ENCODE measurements at places on chromosomes 7 and 10.

GRCh38 chr7:69880840-69881239 is 282.6 kb downstream of the AUTS2 start:
- DNase-seq = no peak

GRCh38 chr10:122461729-122462532 is 578 bp downstream of the HTRA1 start:
- no peak for DNase-seq

GRCh38 chr10:90148116-90148855 is 446.9 kb downstream of the KIF20B start:
- no peak for DNase-seq

DNA sequence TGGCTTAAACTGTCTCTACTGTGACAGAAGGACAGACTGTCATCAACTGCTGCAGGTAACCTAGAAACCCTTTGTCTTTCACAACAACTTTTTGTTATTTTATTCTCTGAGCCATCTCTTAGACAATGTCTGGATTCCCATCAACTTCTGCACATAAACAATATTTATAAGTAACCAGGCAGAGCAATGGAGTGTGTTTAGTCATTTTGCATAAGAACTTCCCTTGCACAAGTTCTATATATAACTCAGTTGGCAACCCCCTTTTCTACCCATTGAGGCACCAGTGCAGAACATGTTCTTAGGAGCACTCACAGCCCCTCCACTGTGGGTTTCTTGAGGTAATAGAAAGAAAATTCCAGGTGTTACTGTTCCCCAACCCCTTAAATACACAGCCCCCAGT is 65.0 kb upstream of the IL6 start:
- no peak for DNase-seq

DNA sequence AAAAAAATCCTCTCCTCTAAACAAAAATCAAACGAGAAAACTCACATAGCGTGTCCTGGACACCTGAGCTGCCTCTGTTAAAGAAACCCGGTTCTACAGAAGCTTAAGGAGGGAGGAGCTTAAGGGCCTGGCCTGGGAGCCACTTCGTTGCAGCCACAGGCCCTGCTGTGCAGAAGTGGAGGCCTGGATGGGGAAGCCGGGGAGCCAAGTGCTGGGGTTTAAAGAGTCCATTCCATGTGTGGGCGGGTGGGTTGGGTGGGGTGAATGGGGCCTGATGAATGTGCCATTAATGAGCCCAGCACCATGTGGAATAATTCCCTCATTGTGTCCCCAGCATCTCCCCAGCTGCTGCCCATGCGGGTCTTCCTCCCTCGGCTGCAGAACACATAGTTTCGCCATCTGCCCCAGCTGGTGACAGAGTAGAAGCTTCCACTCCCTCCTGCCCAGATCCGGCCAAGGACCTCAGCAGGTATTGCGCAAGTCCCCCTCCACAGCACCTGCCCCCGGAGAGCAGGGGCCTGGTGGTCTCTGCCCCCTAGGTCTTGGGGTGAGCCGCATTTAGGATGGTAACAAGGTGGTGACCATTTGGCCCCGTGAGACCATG is 127.8 kb upstream of the BTBD16 start:
- no peak for DNase-seq

- DNase-seq = no peak
These were observed 52.5 kb downstream of the GPR37 start for GRCh38 chr7:124713086-124713485.

- DNase-seq = no peak
These were observed 66.0 kb downstream of the CALD1 start for GRCh38 chr7:134845461-134845860.

DNA sequence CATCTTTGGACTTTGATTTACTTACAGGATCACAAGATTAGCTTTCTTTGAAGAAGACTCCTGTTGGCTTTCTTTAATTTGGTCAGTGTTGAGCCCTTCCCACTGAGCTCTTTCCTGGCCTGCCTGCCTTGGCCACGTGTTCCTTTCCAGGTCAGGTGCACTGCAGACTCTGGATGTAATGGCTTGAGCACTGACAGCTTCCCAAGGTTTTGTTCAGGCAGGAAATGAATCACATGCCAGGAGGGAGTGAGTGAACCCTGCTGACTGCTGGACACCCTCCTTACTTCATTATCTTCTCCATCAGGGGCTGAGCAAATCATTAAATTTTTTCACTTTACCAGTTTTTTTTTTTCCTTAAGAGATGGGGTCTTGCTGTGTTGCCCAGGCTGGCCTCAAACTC is 29.8 kb downstream of the SNX10 start:
- no peak for DNase-seq

DNA sequence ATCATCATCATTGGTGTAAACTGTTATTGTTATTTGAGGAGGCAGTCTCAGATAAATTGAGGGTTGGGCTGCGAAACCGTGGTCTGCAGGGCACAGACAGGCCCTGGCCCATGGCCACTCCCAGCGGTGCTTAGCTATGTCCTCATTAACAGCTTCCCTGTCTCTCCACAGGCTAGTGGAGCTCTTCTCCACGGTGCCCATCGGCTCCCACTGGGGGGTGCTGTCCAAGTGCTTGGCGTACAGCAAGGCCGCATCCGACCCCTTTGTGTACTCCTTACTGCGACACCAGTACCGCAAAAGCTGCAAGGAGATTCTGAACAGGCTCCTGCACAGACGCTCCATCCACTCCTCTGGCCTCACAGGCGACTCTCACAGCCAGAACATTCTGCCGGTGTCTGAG is 21.6 kb downstream of the GPR26 start:
- no peak for DNase-seq

DNA sequence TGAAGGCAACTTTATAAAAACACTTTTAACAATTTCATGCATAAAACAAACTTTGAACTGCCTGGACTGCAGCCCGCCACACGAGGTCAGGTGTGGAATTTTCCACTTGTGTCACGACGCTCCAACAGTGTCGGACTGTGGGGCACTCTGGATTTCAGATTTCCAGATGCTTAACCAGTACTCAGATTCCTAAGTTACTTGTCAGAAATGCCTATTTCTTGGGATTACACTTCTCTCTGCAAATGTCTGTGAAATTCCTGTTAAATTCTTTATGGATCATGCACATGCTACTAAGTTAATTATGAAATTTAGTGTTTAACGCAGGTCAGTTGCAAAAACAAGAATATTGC is 473 bp upstream of the GPER1 start:
- no peak for DNase-seq

DNA sequence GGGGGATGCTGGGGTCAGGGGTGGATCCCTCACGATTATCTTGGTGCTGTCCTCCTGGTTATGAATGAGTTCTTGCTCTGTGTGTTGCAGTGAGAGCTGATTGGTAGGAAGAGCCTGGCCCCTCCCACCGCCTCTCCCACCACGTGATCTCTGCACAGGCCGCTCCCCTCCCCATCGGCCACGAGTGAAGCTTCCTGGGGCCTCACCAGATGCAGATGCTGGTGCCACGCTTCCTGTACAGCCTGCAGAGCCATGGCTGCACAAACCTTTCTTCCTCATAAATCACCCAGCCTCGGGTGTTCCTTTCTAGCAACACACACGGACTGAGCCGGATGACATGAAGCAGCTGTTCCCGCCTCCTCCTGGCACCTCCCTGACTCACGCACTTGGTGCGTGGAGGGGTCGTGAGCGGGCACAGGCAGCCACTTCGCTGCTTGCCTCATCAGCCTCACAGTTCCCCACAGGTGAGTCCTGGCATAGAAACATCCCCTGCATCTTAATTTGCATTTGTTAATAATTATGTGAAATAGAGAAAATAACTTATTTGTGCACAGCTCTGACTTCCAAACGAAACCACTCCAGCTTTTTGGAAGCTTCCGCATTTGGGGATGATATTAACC is 210.8 kb downstream of the ADARB2 start:
- no peak for DNase-seq

- DNase-seq = no peak
These were observed 165.4 kb upstream of the LRGUK start for GRCh38 chr7:133961724-133962123.

DNA sequence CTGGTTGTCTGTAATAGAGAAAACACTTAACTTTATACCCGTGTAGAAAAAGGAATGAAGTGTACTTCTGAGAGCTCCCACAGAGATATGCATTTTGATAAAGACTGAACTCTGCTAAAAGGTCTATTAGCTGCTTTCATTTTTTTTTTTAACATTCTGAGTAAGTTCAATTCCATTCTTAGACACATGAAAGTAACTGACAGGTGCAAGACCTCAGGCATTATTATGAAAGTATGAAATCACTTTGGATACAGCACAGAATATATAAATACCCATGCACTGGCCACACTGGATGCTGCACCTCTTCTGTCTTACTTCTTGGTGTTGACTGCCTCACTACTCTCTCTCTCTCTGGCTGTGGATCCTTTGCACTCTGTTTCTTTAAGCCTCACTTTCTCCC is 46.2 kb downstream of the VWDE start:
- no peak for DNase-seq

- no peak for DNase-seq
These were observed 830 bp downstream of the RAB18 start for GRCh38 chr10:27504808-27505460.

DNA sequence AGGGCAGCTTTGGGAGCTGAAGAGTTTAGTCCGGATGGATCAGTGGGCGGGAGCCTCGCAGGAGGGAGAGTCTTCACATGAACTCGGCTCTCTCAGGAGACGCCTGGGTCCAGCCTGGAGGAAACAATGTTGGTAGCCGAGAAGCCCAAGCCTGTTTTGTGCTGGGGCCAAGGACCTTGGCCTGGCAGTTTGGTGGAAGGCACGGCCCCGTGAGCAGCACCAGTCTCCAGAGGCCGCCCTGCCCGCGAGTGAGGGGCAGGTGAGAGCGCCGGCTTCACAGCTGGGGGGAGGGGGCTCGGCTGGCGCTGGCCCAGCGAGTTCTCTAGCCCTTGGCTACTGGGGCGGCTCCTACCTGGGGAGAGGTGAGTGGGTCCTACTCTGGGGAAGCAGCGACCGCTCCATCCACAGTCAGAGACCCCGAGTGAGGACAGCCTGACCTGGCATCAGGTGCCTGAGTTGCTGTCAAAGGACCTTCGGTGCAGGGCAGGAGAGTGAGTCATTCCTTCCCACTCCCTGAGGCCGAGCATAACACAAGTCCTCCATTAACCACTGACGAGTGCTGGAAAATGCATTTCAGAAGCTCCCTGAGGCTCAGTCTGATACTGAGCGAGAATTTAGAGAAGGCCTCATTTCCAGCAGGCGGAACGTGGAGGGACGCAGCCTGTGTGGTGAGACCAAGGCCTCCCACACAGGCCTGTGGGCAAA is 89.3 kb upstream of the DIP2C start:
- no peak for DNase-seq

GRCh38 chr7:146366938-146367337 is 250.3 kb downstream of the CNTNAP2 start:
- DNase-seq = no peak

DNA sequence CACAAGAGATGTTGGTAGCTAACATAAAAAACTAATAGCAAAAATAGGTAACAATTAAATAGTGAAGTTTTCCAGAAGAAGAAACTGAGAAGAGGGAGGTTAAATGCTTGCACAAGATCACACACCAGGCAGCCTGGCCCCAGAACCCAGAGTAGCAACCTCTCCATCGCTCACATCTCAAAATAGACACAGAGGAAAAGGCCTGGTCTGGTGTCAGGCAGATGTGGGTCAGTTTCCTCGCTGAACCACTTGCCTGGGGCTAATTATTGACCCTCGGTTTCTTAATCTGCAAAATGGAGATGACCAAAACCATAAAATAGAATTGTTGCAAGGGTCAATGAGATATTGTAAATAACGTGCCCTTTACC is 44.5 kb upstream of the STK17A start:
- no peak for DNase-seq

- DNase-seq = no peak
These were observed 108.2 kb downstream of the HIP1 start for GRCh38 chr7:75630549-75630948.

DNA sequence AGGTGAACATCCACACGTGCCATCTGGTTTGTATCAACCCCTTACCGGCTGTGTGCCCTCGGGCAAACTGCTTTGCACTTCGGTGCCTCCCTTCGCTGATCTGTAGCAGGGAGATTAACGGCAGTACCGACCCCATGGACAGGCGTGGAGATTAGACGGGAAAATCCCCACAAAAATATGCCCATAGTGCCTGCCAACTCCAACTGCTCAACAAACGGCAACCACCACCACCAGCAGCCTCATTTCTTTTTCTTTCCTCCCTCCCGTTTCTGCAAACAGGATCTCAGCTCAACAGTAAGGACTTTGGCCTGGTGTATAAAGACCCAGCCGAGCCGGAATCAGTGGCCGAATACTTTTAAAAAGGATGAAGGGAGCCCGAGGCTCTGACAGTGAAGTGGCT is 31.0 kb downstream of the CHST15 start:
- DNase-seq = no peak

DNA sequence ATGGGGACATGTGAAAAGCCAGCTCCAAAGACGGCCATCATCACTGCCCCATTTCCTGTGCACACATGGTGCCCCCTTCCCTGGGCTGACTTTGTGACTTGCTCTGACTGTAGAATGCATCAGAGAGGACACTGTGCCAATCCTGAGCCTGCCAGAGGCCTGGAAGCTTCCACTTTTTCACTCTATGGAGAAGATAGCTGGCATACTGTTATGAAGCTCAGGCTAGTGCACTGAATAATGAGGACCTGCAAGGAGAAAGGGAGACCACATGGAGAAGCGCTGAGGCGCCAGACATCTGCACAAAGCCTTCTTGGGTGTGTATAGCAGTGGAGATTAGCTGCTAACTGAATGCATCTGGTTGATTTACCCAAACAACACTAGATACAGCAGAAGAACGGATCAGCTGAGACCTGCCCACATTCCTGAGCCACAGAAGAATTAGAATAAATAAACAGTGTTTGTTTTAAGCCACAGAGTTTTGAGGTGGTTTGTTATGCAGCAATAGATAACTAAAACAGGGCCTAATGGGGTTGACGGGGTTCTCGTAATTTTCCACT is 58.9 kb upstream of the C10orf90 start:
- no peak for DNase-seq

DNA sequence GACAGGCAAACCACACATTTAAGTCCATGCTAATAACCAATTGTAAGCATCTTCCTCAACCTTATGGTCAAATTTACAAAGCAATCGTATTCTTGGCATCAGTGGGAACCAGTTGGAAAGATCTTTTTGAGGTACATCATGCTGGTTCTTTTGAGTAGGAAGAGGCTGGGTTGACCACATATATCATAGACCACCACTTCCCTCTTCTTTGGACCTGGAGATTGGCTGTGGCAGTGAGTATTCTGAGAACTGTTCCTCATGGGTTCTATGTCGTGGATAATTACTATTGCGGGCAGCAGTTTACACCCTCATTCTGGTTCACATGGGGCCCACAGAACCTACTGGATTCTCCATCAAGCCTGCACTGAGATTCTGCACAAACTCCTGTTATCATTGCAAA is 35.5 kb upstream of the C1GALT1 start:
- no peak for DNase-seq

GRCh38 chr10:4250587-4250887 is 465.5 kb upstream of the KLF6 start:
- no peak for DNase-seq

- no peak for DNase-seq
These were observed 935 bp downstream of the TM9SF3 start for GRCh38 chr10:96585736-96586418.

DNA sequence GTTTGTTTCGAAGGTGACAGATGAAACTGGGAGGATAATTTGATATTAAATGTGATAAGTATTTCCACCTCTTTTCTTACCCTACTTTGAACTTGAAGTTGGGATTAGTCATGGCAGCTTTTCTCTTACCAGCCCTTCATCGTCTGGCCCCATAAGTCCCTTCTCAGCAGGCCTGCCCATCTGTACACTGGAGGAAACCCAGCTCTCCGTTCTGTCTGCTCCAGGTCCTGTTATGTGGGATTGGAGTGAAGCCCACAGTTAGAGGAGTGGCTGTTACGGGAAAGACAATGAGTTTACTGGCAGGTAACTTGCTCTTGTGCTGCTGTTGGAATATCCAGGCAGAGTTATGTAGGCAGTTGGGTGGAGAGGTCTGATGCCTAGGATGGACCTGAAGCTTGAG is 127.3 kb downstream of the CAMK1D start:
- DNase-seq = no peak
